Activated T-cell treated with anti-CD3 and anti-CD28 coated beads for 48 hours (primary cell): ENCODE measurements at places on chromosomes 12 and 14.

- peak; percentile 69 for DNase-seq
Measured at GRCh38 chr12:52836042-52836466, 1.9 kb upstream of the KRT79 start.

DNA sequence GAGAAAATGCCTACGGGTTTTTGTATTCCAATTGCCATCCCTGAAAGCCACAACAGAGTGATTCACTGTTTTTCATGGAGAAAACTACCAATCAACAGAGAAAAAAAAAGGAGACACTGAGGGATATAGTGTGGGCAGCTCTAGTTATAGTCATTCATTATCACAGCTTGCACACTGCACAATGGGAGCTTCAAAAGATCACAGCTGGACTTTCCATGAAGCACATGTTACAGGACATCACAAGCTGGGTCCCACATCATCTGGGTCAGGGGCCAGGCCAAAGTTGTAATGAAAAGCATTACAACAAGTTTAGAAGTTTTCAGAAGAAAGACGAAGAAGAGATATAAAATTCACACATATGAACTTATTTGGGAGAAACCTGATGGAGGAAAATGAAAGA is 41.5 kb downstream of the RERG start:
- DNase-seq = no peak

- DNase-seq = no peak
Measured at GRCh38 chr12:119239040-119239439, 60.3 kb downstream of the HSPB8 start.

- no peak for DNase-seq
Measured at GRCh38 chr12:55729819-55730818, 1.3 kb upstream of the CD63 start.

GRCh38 chr12:114823724-114824123 is 139.7 kb upstream of the TBX3 start:
- DNase-seq = no peak

GRCh38 chr14:33406766-33407165 is 468.1 kb downstream of the NPAS3 start:
- no peak for DNase-seq

- DNase-seq = no peak
Measured at GRCh38 chr12:71439613-71440344, at the start of gene LGR5. TSS of gene LGR5 (plus strand) at chr12:71439798. CDS start at chr12:71440081, 283 bp downstream.

GRCh38 chr14:47044841-47045240 is 393.3 kb upstream of the RPL10L start:
- DNase-seq = no peak

GRCh38 chr12:124938108-124938507 is 23.7 kb upstream of the UBC start:
- no peak for DNase-seq

DNA sequence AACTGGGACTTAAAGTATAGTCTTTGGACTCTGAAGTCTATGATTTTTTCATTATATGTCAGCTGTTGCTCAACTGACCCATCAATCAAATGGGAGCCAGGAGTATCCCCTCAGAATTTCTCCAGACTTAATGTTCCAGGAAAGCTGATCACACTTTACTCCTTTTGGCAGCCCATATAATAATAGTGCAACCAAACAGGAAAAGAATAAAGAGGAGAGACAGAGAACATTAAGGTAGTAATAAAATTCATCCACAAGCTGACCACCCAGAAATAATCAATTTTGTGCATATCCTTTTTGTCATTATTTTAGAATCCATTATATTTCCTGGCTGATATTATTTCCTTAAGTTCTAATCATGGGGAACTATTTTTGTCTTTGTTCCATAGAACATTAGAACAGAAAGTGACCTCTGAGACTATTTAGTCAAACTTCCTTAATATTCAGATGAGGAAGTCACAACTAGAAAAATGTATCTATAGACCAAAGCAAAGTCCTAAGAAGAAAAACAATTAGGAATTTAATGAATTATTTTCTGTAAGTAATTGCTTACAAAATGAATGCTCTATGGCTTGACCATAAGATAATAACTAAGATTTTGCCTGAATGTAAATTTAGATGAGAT is 238.1 kb upstream of the SEL1L start:
- no peak for DNase-seq
